Adrenal gland (tissue), 19 donors: ENCODE measurements at places on chromosomes 7 and 10. TPM values are rescaled to one million over a fixed set of nuclear protein-coding genes. Genes with fewer than 3 reads are reported as not detected.
A peak's percentile ranks its signal among the peaks of the same experiment; 100 is the strongest.

GRCh38 chr10:71307469-71308085, 11.5 kb upstream of the SLC29A3 start:
- DNase-seq: no peak

Gene MAT1A
- 0.46 TPM for polyA plus RNA-seq

- DNase-seq: no peak
Observed at GRCh38 chr7:4277936-4278335, 404.2 kb upstream of the FOXK1 start.

Gene HKDC1
- polyA plus RNA-seq: 0.04 TPM

DNA sequence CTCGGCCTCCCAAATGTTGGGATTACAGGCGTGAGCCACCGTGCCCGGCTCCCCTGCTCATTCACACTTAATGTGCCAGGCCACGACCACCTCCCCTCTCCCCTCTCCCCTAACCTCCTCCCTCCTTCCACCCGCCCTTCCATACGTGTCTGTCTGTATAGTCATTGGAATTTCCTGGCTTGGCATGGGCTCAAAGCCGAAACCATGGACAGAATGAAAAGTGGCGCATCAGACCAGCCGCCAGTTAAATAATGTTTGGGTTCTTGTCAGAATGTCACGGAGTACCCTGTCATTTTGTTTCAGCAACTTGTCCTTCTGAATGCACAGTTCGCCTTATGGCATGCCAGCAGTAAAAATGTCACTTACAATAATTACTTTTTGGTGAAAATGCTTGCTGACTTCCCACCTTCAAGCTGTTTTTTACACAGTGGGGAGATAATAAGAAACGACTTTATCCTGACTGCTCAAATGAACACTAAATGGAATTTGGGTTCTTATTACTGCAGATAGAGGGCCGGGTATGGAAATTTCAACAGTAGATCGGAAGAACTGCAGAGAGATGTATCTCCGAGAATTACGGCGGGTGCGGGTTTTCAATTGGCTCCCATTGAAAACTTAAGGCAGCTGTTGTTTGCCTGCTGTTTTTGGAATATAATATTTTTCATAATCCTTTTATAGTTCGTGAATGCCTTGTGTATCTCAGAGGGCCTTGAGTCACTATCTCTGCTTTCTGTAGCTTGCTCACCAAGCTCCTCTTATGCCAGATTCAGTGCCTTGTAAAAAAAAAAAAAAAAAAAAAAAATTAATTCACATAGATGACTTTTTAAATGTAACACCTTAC, 65.5 kb upstream of the SH2B2 start:
- no peak for DNase-seq

- DNase-seq: no peak
Observed at GRCh38 chr10:48213047-48213446, 61.4 kb downstream of the FRMPD2 start.

DNA sequence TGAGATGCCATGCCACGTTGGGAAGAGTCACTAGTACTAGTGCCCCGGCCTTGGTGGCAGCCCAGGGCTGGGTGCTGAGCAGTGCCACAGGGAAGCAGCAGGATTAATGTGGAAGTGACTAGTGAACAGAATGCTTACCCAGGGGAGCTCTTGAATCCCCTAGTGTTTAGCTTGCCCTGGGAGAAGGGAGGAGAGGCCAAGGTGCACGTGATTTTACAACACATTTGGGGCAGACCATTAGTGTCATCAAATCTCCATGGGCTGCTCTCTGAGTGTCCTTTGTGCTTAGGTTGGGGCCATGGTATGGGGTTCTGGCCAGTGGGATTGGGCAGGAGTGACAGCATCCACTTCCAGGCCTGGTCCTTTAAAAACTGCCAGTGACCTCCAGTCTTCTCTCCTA, 37.5 kb downstream of the ARHGAP22 start:
- DNase-seq: peak; percentile 23

Gene HPS6
- polyA plus RNA-seq: 9.5 TPM

DNA sequence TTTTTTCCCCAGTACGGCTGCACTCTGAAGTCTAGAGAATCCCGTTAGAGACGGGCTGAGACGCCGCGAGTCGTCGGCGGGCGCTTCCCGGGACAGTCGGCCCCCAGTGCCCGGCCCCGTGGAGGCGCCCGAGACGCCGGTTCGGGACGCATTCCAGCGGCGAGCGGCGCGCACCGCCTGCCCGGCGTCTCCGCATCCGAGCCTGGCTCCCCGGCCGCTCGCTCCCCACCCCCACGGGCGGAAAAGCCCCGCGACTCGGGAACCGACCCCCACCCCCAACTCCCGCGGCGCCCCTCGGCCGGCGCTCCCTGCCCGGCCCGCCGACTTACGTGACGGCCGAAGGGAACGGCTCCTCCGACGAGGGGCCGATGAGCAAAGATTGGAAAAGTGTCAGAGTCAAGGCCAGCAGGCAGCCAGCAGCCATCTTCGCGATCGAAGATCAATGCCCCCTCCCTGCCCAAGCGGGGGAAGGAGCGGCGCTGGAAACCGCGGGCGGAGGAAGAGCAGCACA, 486 bp downstream of the CACNA2D1 start:
- DNase-seq: peak; percentile 38
